ENCODE measurements at places on chromosomes 16 and 17. TPM values are rescaled to one million over a fixed set of nuclear protein-coding genes. Genes with fewer than 3 reads are reported as not detected.

The DPEP3 gene
- total RNA-seq: not detected

The OR1A1 gene
- not detected for total RNA-seq

- H3K4me3 ChIP-seq: no peak overlapping the region
- no peak overlapping the region for H3K27ac ChIP-seq
- no peaks in the 10 kb centered on the region for H3K36me3 ChIP-seq
- no peaks in the 10 kb centered on the region for H3K4me1 ChIP-seq
Observed at GRCh38 chr17:31715446-31715845, 143.6 kb downstream of the COPRS start.

DNA sequence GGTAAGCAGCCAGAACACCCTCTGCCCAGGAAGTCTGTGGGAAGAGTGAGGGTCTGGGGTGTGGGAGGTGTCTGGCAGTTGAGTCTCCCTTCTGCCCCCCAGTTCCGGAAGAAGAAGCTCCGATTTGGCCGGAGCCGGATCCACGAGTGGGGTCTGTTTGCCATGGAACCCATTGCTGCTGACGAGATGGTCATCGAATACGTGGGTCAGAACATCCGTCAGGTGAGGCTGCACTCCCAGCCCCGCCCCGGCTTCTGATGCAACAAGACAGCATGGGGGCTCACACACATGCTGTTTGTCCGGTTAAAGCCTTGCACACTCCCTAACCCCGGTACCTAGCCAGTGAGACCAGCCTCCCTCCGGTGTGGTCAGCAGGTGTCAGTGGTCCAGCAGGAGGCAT, 4.0 kb upstream of the HSD3B7 start:
- no peaks in the 10 kb centered on the region for H3K4me1 ChIP-seq
- H3K27ac ChIP-seq: no peak overlapping the region
- peaks cover 18% of the 10 kb centered on the region for H3K36me3 ChIP-seq
- DNase-seq: no peak

DNA sequence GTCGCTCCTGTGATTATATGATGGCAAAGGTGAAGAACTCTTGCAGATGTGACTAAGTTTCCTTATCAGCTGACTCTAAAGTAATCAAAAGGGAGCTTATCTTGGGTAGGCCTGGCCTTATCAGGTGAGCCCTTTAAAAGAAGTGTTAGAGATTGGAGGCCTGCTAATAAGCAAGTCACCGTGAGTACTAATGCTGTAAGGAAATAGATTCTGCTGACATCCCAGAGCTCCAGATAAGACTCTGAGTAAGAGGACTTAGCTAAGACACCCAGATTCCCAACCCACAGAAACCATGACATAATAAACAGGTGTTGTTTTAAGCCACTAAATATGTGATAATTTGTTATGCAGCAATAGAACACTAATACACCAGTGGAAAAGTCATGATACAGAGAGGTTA, 99.9 kb upstream of the FAM20A start:
- DNase-seq: no peak
- H3K36me3 ChIP-seq: no peaks in the 10 kb centered on the region
- H3K4me1 ChIP-seq: no peaks in the 10 kb centered on the region
- H3K27ac ChIP-seq: no peak overlapping the region
- no peak overlapping the region for H3K4me3 ChIP-seq

GRCh38 chr16:30398661-30399434, 3.6 kb downstream of the ZNF48 start:
- H3K36me3 ChIP-seq: peaks cover 10% of the 10 kb centered on the region
- H3K27ac ChIP-seq: peak overlapping the region; percentile 91
- H3K27me3 ChIP-seq: no peaks in the 10 kb centered on the region

GRCh38 chr16:4200000-4200780, 41.7 kb downstream of the SRL start:
- no peaks in the 10 kb centered on the region for H3K36me3 ChIP-seq
- H3K4me1 ChIP-seq: no peaks in the 10 kb centered on the region
- DNase-seq: peak; percentile 46
- H3K4me3 ChIP-seq: no peak overlapping the region

Measured in A673 (cell line).